CD4-positive, alpha-beta T cell treated with Interleukin-6 for 4 hours (primary cell): ENCODE measurements at places on chromosomes 11 and 22.

GRCh38 chr11:14619603-14620531, 23.7 kb upstream of the PDE3B start:
- no peak for DNase-seq

DNA sequence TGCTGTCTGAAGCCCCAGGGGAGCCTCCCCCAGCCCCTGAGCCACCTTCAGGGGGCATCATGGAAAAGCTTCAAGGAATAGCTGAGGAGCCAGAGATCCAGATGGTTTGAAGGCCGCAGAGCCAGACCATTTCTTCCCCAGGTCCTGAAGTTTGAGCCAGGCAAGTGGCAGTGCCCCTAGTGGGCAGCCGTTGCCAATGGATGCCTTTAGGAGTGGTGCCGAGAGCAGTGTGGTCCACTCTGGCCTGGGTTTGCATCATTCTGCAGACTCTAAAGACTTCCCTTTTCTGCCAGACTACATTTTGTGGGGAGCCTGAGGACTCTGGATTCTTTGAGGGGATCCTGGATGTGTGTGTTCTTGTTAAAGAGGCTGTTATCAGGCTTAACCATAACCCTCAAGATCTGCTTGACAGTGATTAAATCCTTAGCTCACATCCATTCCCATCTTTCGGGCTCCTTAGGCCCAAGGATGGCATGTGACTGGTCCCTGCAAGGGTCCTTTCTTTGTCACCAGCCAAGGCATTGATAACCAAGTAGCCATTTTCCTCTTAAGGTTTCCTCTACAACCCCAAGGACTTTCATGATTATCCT, 13.1 kb downstream of the HINFP start:
- no peak for DNase-seq

DNA sequence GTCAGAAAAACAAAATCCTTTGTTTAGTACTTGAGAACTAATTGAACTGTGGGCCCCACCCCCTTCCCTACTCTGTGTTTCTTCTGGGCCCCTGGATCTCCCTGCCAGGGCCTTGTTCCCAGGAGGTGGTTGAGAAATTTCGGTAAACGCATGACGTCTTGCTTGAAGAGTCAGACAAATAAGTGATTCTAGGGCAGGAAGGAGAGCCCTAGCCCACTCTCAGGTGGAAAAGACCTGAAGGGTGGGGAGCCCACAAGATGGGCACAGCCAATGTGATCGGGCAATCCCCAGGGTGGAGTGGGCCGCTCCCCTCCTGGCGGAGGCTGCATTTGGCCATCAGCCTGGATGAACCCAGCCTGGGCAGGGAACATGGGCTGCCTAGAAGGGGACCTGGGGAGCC, 16.8 kb upstream of the P2RY2 start:
- no peak for DNase-seq

GRCh38 chr11:115364896-115365295, 139.3 kb downstream of the CADM1 start:
- DNase-seq, result no peak

DNA sequence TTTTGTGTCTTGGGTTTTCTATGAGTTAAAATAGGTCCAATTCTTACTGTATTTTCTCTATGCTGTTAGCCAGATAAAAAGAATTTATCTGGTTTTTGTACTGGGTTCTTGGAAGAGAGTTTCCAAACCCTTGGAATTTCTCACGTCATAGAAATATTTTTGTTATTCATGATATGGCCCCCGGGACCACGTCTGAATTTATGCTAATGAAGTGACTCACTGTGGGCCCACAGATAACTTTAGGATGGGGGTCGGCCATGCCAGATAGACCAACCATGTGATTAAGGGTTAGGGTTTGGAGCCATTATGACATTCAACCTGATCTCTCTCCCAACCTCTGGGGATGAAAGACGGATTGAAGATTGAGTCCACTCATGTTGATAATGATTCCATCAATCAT, 35.6 kb upstream of the DDI1 start:
- no peak for DNase-seq

GRCh38 chr11:34642873-34643272, 22.0 kb downstream of the EHF start:
- no peak for DNase-seq

DNA sequence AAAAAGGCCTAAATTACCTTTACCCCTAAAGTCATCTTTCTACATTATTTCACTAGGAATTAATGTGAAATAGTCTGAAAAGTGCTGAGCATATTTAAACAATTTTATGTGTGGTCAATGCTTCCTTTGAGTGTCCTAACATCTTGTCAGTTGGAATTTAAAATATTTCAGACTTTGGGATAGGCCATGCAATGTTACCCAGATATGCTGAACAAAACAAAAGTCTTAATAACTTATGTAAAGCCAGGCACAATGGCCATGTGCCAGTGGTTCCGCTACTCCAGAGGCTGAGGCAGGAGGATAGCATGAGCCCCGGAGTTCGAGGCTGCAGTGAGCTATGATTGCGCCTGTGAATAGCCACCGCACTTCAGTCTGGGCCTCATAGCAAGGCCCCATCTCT, 137.4 kb downstream of the CADM1 start:
- no peak for DNase-seq

DNA sequence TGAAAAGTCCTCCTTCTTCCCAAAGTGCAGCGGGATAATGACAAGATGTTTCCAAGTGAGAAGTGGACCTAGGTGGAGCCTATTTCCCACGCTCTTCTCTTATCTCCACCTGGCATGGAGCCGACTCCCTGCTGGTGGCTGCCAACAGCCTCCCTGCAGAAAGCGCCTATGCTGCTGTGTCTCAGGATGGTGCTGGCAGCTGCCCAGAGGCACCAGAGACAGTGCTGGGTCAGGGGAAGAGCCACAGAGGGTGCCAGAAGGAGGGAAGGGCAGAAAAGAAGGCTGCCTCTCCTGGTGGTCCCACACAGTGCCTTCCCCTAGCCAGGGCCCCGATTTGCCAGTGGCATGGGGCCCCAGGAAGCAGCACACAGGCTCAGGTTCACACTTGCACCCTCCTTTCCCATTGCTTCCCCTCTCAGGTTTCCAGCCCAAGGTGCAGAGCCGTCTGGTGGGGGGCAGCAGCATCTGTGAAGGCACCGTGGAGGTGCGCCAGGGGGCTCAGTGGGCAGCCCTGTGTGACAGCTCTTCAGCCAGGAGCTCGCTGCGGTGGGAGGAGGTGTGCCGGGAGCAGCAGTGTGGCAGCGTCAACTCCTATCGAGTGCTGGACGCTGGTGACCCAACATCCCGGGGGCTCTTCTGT, 19.0 kb downstream of the CD5 start:
- no peak for DNase-seq

DNA sequence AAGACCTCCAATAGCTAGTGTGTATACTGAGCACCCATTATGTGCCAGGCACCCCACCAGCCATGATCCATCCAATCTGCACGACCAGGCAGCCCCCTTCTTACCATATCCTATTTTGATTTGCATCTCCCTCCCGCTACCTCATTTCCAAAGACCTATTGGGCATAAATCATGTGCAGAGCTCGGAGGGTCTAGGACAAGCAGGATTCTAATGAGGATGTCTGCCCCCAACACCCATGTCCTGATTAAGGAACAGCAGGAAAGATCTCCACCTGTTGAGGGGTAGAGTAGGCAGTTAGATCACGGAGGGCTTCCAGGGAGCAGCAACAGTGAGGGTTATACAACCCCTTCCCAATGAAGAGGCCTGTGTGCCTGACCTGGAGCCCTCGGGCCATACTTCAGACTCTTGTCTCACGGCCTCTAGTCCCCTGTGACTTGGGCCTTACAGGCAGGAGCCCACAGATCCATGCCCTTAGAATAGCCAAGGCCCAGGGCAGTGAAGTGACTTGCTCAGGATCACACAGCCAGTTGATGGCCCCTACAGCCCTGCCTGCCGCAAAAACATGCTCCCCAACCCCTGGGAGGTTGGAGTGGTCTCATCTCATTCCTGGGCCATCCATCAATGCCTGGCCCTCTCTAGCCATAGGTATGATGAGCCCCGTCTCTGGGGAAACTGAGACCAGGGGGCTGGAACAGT, 3.5 kb downstream of the RAB3IL1 start:
- DNase-seq, result no peak

DNA sequence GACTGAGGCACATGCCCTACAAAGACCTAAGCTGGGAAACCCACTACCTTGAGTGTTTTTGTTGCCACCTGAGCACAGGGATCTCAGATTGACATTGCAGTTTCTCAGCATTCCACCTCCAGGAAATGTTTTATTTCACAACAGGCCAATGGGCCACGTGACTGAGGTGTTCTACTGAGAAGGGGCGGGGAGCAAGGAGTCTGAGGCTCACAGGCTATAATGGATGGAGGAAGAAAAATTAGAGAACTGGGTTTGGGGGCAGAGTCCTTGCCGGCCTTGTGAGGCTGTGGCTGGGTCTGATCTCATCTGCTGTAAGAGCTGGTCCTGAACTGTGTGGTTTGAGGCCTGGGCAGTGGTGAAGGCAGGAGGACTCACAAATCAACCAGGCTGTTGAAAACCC, 40.7 kb downstream of the ZNF202 start:
- DNase-seq, result no peak

GRCh38 chr11:14972581-14973495, 687 bp upstream of the CALCA start:
- no peak for DNase-seq

DNA sequence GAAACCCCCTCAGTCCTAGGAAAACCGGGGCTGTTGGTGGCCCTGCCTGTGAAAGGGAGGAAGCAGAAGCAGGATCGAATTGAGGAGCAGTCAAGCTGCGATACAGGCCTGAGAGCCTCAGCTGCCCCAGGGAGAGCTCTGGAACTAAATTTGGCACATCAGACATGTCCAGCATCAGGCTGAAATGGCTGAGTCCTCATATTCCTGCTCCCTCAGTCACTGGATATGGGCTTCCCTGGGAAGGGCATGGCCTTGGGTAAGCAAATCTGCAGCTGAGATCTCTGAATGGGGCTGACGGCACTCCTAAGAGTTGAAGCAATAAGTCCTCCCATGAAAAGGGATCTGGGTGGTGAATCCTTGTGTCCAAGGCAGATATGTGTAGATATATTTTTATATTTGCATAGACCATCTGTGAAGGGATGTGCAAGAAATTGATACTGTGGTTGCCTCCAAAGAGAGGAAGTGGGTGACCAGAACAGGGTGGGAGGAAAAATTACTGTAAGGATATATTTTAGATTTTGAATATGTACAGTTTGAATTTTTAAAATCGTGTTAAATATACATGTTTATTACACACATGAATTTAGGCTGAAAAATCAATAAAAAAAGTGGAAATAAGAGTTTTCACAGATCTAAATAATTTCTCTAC, 45.5 kb downstream of the APIP start:
- no peak for DNase-seq

GRCh38 chr11:80505771-80506170, 1064.9 kb upstream of the TENM4 start:
- no peak for DNase-seq
